ENCODE measurements at places on chromosomes 3 and 15.
A peak's percentile ranks its signal among the peaks of the same experiment; 100 is the strongest.

DNA sequence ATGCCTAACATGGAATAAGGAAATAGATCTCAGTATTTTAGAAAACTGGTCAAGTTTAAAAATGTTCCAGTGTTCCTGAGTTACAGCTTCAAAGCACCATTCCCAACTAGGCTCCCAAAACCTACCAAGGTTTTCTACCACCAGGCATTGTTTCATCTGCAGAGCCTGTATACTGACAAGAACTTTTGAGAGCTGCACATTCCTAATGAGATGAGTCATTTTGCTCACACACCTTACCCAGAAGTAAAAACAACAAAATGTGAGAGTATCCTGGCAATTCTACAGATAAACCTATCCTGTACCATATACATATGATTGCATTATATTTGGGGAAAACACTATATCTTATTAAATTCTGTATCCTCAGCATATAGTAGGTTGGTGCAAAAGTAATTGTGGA is 90.7 kb downstream of the ATP8B4 start:
- DNase-seq: no peak

DNA sequence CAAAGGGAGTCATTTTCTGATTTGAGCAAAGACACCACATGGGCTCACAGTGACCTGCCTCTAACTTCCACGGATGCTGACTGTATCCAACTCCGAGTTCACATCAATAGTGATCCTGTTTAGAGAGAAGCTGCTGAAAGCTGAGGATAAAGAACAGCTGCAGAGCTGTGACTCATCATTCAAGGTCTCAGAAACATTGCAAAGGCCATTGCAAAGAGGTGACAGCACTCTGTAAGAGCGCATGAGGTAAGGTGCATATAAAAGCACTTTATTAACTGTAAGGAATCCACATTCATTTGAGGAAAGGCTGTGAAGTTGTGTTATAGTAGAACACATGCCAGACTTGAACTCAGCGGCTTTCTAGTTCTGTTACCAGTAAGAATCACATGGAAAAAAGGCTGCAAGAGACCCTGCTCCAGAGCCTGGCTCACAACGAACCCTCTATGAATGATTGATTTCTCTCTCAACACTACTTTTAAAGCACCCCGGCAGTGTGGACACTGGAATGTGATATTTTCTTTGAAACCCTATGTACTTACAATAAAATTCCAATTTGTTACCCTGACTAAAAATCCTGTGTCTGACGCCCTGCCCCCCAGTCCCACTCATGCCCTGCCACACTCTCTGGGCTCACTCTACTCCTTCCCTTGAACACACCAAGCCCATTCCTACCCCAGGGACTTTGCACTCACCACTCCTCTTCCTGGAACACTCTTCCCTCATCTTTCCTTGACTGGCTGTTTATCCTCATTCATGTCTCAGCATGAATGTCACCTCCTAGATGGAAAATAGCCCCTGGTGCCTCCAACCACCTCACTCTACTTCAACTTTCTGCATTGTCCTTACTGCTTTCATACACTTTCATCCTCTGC is 111.2 kb downstream of the LSM3 start:
- DNase-seq: no peak

GRCh38 chr3:155651489-155652218 is 93.2 kb downstream of the PLCH1 start:
- DNase-seq: no peak

GRCh38 chr3:186517218-186517617 is 27.0 kb downstream of the CRYGS start:
- DNase-seq: no peak

GRCh38 chr15:56469483-56469882 is 4.5 kb upstream of the MNS1 start:
- DNase-seq: no peak

DNA sequence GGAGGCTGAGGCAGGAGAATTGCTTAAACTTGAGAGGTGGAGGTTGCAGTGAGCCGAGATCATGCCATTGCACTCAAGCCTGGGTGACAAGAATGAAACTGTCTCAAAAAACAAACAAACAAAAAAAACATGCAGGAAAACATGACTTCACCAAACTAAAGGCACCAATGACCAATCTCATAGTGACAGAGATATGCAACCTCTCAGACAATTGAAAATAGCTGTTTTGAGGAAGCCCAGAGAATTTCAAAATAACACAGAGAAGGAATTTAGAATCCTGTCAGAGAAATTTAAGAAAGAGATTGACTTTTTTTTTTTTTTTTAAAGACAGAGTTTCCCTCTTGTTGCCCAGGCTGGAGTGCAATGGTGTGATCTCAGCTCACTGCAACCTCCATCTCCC is 26.1 kb downstream of the NCBP2 start:
- DNase-seq: no peak

- DNase-seq: no peak
Measured at GRCh38 chr3:30273304-30274072, 332.9 kb upstream of the TGFBR2 start.

DNA sequence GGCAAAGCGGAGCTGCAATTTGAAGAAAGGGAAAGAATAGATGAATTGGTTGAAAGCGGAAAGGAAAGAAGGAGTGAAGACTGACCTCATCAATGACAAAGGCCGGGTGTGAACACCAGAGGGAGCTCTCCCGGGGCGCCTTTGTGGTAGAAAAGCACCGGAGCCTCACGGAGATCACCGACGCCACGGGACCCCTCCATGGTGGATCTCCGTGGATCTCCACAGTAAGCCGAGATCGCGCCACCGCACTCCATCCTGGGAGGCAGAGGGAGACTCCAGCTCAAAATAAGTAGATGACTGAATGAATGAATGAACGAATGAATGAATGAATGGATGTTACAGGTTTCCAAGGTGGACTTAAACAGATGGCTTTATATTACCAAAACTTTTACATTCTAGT is 25.0 kb downstream of the GPR160 start:
- DNase-seq: no peak

GRCh38 chr15:49423021-49423420 is at the start of gene FGF7:
TSS of gene FGF7 (plus strand) at chr15:49423242. CDS start at chr15:49424298, 1,056 bp downstream.
- DNase-seq: no peak

- DNase-seq: no peak
Measured at GRCh38 chr15:75062706-75063105, 39.3 kb downstream of the PPCDC start.

DNA sequence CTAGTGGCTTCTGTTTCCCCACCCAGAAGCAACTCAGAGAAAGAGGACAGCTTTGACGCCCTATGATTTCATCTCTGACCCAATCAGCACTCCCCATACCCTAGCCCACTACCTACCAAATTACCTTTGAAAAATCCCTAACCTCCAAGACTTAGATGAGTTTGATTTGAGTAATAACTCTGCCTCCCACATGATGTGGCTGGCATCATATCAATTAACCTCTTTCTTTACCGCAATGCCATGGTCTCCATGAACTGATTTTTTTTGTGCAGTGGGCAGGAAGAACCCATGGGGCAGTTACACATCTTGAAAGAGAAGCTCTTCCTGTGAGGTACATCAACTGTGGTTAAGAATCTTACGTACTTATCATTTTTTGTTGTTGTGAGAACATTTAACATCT is 25.5 kb upstream of the APOD start:
- DNase-seq: no peak

GRCh38 chr3:15337963-15338362 is 5.6 kb upstream of the SH3BP5 start:
- no peak for DNase-seq

GRCh38 chr3:59185591-59186369 is 136.0 kb upstream of the CFAP20DC start:
- DNase-seq: no peak

GRCh38 chr3:37224879-37225278 is 50.5 kb upstream of the LRRFIP2 start:
- peak; percentile 27 for DNase-seq

DNA sequence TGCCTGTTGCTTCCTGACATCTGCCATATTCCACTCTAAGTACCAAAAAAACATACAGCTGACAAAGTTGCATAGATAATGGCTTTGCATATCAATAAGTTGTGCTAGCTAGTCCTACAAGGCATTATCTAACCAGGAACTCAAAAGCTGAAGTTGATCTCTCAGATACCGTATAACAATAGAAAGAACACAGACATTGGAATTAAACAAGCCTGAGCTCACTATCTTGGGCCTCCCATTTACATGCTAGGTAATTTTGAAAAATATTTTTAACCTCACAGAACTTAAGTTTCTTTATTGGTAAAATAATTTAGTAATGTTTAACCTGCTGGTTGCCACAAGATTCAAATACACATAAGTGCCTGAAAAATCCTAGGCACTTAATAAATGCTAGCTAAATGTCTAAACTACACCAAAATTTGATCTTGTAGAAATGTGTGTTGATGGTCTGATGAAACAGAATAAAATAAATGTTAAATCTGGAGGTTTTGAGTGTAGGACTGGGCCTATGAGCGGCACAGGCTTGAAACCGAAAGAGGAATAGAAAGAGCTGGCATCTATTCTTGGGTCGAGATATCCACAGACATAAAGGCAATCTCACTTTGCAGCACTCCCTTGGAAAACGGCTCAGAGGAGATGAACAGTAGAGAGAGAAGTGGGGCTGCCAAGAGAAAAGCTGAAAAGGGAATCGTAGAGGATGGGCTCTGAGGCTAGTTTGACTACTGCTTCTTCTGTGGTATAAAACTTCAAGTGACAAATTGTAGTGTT is 29.9 kb upstream of the TTC14 start:
- no peak for DNase-seq

GRCh38 chr3:171427771-171428320 is 32.4 kb downstream of the TNIK start:
- no peak for DNase-seq

DNA sequence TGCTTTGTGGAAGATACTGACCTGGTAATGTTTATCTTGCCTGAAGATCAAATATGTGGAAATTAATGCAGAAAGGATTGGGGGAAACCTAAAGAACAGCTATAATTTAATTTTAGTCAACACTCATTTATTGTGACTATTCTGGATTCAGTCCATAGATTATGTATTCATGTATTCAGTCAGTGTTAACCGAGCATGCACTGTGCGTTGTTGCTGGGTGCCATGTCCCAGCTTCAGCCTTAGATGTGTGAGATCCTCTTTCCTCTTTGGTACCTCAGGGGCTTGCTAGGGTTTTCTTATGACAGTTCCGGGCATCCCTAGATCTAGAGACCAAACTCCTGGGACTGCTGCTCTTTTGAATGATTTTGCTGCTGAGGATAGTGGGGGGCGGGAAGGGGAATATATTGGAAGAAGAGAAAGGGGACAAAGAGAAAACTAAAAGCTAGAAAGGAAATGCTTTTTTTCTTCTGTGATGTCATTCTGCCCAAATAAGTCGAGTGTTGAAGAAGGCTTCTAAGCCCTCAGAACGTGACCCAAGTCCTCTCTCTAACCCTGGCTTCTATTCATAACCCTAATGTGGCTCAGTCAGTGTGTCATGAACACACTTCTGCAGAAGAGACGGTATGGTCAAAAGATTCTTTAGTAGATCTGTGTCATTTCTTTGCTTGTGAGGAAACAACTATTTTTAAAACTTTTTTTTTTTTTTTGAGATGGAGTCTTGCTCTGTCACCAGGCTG is 33.5 kb downstream of the STARD9 start:
- no peak for DNase-seq

DNA sequence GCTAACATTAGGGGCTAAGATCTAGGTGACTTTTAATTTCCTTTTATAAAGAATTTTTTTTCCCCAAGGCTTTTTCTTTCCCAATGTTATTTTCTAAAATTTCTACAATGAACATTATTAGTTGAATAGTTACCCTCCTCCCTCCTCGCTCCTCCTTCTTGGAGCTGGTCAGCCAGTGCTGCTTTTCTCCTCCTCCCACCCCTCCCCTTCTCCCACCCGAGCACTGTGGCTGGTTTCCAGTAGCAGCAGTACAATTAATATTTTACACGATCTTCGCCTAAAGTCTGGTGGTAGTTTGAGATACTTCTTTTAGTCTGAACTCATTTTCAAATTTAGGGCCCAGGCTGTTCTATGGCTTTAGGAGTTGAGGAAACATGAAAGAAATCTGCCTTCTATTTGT is 41.6 kb downstream of the EEFSEC start:
- DNase-seq: no peak

DNA sequence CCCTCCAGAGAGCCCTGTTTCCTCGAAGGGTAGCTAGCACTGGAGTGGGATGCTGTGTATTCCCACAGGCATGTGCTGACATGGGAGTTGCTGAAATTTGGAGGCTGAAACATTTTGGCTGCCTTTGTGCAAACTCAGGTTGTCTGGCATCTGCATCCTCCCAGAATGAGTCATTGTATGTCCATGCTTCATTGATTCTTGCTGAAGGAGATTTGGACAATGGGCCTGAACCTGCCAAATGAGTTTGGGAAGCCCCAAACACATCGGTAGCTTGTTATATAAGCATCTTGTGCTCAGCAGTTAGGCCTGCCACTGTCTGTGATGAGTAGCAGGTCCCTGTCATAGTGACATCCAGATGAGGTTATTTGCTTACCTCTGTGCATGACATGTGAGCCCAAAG is 160.0 kb downstream of the IL5RA start:
- no peak for DNase-seq

DNA sequence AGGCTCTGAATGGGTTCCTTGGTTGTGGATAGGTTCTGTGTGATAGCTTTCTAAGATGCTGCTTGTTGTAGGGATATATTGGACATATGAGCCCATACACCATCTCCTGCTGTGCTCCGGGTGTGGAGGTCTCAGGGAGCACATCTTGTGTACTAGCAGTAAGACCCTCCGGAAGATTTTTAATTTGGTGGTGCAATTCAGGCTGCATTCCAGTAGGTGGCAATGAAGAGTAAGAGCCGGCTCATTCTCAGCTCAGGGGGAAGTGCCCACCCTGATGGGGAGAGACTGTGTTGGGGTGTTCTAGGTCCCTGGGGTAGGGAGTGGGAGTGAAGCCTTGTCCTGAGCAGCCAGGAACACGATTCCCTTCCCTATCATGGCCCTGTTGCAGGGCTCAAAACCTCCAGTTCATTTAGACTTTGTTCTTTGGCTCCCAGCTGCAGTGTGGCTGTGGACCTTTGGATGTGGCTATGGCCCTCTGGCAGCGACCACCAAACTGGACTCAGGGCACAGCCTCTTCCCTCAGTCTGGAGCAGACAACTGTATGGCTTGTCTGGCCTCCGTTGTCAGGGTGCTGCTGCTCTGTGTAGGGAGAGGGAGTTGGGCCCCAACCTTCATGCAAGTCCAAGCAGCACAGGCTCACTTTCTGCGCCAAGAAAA is 104.7 kb downstream of the UNC13C start:
- DNase-seq: peak; percentile 35

DNA sequence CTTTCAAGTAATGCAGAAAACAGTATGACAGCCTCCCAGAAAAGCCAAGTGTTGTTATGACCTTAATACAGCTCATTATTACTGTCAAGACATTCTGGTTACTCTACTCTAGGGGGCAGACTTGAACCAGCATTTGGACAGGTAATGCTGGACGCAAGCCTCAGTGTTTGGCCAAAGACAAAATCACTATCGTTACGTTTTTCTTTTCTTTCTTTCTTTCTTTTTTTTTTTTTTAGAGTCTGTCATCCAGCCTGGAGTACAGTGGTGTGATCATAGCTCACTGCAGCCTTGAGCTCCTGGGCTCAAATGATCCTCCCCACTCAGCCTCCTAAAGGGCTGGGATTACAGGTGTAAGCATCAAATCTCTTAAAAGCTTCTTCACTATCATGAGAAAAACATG is 29.4 kb upstream of the TMEM45A start:
- no peak for DNase-seq

- DNase-seq: no peak
Measured at GRCh38 chr3:17730318-17730967, 12.0 kb downstream of the TBC1D5 start.

- DNase-seq: no peak
Measured at GRCh38 chr3:43138488-43139231, 32.8 kb upstream of the POMGNT2 start.

GRCh38 chr15:55703873-55704301 is 39.1 kb downstream of the PRTG start:
- peak; percentile 13 for DNase-seq
